ENCODE measurements at places on chromosomes 6 and 20. TPM values are rescaled to one million over a fixed set of nuclear protein-coding genes. Genes with fewer than 3 reads are reported as not detected.

GRCh38 chr6:154503658-154504057 lies 6.8 kb downstream of the CNKSR3 start:
- peaks cover 47% of the 10 kb centered on the region for H3K4me1 ChIP-seq
- no peaks in the 10 kb centered on the region for H3K27me3 ChIP-seq
- H3K4me3 ChIP-seq = no peak overlapping the region
- no peak for DNase-seq
- no peaks in the 10 kb centered on the region for H3K36me3 ChIP-seq
- no peak overlapping the region for H3K27ac ChIP-seq

DNA sequence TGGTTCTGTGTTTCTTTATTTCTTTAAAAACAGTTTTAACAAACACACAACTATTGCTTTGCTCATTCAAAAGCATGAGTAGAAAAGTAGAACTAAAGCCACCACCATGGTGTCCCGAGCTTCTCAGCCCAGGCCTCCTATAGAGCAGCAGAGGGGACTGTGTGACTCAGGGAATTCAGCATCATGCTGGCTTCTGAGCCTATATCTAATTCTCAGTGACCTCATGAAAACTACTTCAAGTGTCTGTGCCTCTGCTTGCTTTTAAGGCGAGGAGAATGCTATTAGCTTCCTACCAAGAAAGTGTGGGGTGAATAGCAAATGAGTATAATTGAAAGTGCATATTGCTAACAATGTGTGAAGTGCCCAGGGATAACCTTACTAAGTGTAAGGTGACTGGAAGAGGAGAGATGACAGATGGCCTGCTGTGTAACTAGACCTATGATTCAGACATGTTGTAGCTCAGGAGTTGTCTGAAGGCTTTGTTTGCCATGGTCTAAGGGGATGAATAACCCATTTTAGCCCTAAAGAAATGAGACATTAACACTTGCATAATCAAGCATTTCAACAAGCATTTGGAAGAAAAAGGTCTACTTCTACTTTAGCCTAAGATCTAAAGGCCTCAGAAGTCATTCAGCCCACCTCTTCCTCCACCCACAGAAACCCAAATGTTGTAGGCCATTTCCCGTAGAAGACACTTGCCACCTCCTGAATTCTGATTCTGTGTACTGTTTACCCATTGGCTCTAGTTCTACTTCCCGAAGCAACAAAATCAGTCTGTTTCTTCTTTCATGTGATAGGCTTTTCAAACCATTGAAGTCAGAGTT lies 121.5 kb upstream of the ARG1 start:
- H3K27me3 ChIP-seq = no peaks in the 10 kb centered on the region
- H3K27ac ChIP-seq = no peak overlapping the region
- H3K36me3 ChIP-seq = no peaks in the 10 kb centered on the region
- H3K4me3 ChIP-seq = no peak overlapping the region

DNA sequence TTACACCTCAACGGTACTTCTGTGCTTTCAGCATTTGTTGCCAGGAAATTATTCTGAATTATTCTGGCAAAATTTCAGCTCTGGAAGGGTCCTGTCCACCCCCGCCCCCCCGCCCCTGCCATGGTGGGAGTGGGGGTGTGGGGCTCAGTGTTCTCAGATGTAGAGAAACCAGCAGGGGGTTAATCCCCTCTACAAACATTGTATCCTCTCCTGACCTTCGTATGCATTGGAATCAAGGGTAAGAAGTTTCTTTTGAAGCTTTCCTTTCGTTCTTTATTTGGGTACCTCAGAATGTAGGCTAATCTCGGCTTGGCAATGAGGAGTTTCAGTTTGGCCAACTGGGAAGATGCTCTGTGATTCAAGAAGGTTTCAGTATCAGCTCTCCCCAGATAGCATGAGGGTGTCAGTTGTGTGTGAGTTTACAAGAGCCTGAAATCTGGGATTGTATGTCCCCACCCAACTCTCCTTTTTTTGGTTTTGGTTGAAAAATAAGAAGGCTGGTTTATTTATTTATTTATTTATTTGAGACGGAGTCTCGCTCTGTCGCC lies 25.5 kb upstream of the OLIG3 start:
- H3K4me3 ChIP-seq = no peak overlapping the region
- H3K36me3 ChIP-seq = no peaks in the 10 kb centered on the region
- H3K27ac ChIP-seq = no peak overlapping the region

- H3K27ac ChIP-seq = peak within 1 kb of the TSS; percentile 74
- no peaks in the 10 kb centered on the region for H3K36me3 ChIP-seq
- no peaks in the 10 kb centered on the region for H3K4me1 ChIP-seq
- H3K27me3 ChIP-seq = no peaks in the 10 kb centered on the region
These were observed at the start of gene TMEM200A for GRCh38 chr6:130365166-130366106. TMEM200A (plus strand) TSS chr6:130366017; CDS start chr6:130440423, 74,406 bp downstream.

DNA sequence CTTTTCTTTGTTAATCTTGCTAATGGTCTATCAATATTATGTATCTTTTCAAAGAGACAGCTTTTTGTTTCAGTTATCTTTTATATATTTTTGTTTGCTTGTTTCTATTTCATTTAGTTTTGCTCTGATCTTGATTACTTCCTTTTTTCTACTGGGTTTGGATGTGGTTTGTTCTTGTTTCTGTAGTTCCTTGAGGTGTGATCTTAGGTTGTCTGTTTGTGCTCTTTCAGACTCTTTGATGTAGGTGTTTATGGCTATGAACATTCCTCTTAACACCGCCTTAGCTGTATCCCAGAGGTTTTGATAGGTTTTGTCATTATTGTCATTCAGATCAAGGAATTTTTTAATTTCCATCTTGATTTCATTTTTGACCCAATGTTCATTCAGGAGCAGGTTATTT lies 26.8 kb upstream of the TNFAIP3 start:
- no peaks in the 10 kb centered on the region for H3K27me3 ChIP-seq
- no peak overlapping the region for H3K4me3 ChIP-seq
- no peak overlapping the region for H3K27ac ChIP-seq

DNA sequence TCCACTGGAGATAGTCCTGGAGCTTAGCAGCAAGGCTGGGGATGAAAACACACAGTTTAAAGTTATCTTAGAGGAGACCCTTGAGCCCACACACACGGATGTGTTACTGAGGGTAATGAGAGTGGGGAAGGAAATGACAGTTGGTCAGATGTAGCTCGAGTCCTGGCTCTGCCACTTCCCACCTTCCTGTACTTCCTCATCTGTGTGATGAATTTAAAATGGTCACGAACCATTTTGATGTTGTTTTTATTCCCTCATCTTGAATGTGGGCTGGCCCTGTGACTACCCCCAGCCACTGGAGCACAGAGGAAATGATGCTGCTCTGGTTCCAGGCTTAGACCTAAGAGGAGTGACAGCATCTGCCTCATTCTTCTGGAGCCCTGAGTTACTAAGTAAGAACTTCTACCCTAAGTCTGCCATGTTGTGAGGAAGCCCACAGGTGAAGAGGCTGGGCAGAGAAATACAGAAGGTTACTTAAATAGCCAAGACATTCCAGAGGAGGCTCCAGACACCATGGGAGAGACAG lies 141.2 kb downstream of the NRN1 start:
- H3K36me3 ChIP-seq = no peaks in the 10 kb centered on the region
- no peak overlapping the region for H3K4me3 ChIP-seq
- no peak overlapping the region for H3K27ac ChIP-seq
- H3K27me3 ChIP-seq = no peaks in the 10 kb centered on the region
- DNase-seq = no peak
- H3K4me1 ChIP-seq = no peaks in the 10 kb centered on the region

GRCh38 chr20:58991715-58992114 lies 10.7 kb downstream of the NELFCD start:
- H3K4me1 ChIP-seq = no peaks in the 10 kb centered on the region
- no peak overlapping the region for H3K27ac ChIP-seq
- H3K4me3 ChIP-seq = no peak overlapping the region
- H3K36me3 ChIP-seq = no peaks in the 10 kb centered on the region
- H3K27me3 ChIP-seq = no peaks in the 10 kb centered on the region

DNA sequence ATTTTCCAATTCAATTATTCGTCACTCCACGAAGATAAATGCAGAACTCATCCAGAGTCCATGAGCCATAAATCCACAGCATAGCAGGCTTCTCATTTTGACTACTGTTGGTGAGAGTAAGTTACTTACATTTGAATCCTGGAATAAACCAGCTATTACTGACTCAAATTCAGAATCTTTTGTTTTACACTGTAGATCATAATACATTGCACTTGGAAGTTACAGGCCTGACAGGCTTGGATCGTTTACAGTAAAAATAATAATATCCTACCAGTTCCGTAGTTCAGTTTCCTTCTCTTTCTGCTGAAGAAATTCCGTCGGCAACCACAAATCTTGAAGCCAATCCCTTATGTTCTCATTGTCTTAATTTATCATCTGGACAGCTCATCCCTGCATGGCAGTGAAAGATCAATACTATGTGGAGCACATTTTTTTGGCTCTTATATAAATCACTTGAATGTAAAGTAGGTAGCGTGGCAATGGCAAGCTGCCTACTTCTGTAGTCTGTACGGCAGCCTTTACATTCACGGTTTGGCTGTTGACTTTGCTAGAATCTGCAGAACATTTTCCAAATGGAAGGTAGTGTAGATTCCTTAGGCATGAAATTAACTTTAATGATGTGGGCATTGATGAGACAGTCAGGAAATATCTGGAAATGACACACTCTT lies 142.9 kb downstream of the WDR27 start:
- DNase-seq = no peak
- no peak overlapping the region for H3K27ac ChIP-seq
- no peaks in the 10 kb centered on the region for H3K27me3 ChIP-seq
- H3K4me1 ChIP-seq = no peaks in the 10 kb centered on the region

DNA sequence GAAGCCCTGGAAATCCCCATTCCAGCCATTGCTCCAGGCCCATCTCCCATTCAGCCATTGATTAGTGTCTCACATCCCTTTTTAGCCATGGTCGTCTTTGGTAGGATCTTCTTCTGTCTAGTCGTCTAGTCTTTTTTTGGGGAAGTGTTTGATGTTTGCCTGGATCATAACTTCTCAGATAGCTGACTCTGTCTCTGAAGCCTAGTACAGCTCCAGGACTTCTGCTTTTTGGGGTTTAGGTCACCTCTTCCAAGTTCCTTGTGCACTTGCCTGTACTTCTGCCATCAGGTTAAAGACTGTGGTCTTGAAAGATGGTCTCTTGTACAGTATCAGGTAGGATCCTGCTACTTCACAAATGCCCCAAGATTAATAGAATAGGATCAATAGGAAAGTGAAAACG lies 553.5 kb downstream of the PKHD1 start:
- no peaks in the 10 kb centered on the region for H3K36me3 ChIP-seq
- H3K27me3 ChIP-seq = no peaks in the 10 kb centered on the region
- no peak overlapping the region for H3K27ac ChIP-seq

GUCA1A gene
- not detected for total RNA-seq

HSD17B8 gene
- total RNA-seq = 26.4 TPM

EPHA7 gene
- 6.6 TPM for total RNA-seq

BHLHE23 gene
- not detected for total RNA-seq

CST9L gene
- not detected for total RNA-seq

FILIP1 gene
- total RNA-seq = 4.0 TPM

All from Peyer's patch (tissue), 4 donors.